ENCODE measurements at places on chromosomes 5 and 9.

DNA sequence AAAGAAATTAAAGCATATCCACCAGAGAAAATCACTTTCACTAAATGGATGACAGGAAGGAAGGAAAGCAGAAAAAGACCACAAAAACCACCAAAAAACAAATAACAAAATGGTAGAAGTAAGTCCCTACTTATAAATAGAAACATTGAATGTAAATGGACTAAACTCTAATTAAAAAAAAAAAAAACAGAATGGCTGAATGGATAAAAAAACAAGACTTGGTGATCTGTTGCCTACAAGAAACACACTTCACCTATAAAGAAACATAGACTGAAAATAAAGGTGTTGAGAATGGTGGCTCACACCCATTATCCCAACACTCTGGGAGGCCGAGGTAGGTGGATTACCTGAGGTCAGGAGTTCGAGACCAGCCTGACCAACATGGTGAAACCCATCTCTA lies 122.9 kb downstream of the HMHB1 start:
- no peak for DNase-seq

GRCh38 chr9:98750364-98751060 lies 41.8 kb upstream of the GABBR2 start:
- no peak for DNase-seq

- no peak for DNase-seq
Measured at GRCh38 chr5:136061630-136062365, 33.0 kb downstream of the TGFBI start.

DNA sequence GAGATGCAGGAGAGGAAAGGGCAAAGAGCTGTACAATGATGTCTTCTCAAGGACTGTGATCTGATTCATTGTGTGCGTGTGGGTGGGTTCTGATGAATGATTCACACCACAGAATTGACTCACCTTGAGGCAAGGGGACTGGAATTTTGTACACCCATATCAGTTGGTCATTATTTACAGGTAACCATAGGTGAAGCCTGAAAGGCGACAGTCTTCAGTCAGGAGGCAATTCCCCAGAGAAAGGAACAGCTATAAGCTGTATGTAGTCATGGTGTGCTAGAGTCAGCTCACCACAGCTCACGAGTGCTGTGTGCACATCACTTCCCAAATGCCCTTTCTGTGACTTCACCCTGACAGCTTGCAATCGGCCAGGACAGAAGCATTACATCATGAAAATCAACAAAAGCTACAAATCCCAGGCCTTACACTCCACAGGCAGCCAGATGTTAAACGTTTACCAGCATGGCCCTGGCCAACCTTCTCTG lies 87.6 kb upstream of the RPS23 start:
- no peak for DNase-seq

DNA sequence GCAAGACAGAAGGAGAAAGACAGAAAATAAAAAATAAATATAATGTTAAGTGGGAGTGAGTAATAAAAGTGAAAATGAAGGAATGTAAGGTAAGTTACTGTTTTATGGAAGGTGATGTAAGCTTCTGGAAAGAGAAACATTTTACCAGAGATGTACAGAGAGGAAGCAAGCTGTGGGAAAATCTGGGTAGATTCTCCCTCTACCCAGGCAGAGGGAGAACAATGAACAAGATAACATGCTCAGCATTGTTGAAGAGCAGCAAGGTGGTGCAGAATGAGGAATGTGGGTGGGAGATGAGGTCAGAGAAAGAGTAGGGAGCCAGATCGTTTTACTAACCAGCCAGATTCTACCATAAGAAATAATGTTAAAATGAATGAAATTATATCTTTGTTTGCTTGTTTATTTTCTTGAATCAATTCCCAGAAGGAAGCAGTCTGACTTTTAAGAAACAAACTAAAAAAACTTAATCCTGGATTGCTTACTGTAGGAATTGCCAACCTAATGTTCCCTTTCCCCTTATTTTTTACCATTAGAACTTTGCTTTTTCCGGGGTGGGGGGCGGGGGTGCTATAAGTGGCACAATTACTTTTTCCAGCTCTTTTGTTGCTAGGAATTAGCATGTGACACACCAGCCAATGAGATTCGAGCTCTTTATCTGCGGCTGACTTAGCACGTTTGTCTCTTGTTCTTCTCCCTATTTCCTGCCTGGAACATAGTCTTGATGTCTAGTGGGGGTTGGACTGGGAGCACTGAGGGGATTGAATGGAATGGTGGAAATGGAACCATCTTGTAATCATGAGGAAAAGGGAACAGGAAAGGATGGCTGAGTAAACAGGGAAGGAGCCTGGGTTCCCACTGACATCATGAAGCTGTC lies 356.7 kb downstream of the TMEM167A start:
- DNase-seq, result no peak

DNA sequence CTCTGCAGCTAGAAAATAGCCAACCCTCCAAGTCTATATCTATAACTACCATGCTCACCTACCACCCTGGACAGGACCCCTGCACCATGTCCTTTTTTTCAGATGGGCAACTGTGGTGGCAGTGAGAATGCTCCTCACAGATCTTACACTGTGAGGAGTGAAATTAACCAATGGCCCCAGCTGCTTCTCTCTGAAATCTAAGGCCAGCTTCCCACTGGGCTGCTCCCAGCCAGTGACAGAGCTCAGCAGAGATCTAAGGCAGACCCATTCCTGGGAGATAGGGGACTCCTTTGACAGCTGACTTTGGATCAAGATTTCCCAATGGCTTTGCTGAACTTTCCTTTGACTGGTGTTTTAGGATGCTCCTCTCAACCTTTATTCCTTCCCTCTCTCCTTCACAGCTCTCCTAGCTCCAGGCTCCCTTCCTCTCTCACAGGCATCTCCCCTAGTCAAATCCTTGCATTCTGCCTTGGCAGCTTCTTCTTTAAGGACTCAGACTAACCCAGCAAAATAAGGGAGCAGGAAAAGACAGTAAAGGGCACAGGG lies 1.6 kb upstream of the ARAP3 start:
- DNase-seq, result no peak

GRCh38 chr5:174910245-174910737 lies 185.9 kb downstream of the MSX2 start:
- DNase-seq, result peak; percentile 16

DNA sequence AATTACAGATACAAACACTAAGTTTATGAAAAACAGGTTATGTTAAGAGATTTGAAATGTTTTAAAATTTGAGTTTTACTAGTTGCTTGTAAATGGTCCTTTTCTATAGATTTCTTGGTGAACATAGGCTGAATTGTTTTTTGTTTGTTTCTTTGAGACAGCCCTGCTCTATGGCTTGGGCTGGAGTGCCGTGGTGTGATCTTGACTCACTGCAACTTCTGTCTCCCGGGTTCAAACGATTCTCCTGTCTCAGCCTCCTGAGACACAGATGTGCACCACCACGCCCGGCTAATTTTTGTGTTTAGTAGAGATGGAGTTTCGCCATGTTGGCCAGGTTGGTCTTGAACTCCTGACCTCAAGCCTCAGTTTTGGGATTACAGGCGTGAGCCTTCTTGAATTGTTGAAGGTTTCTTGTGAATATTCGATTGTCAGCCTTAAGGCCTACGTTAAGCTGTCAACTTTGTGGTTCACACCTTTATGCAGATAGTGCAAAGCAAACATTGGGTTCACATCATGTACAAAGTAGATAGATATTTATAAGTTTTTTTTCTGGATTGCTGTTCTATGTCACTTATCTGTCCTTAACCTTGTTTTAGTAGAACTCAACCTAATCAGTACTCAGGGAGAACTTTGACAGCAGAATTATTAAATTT lies 26.2 kb downstream of the UHRF2 start:
- no peak for DNase-seq

DNA sequence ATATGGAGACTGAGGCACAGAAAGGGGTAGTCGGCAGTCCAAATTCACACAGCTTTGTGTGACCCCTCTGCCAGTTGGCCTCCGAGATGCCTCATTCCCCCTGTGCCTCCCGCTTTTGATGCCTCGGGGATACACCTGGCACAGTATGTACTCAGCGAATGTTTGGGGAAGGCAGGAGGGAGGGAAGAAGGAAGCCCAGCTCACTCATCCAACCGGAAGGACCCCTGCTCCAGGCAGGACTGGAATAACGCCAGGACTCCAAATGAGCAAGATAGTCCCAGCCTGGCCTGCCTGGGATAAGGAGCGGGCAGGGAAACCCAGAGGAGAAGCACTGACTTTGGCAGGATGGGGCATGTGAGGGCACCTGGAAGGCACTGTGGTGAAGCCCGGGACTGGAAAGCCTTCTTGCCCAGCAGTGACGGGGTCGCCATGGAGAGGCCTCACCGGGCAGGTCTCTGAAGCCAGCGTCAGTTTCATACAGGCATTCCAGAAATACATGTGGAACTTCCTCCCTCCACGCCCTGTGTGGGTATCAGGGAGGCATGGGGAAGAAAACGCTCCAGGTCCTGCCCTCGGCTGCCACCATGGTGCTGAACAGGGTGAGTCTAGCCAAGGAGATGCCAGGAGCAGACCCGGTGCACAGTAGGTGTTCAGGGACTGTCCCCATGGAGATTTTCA lies 20.3 kb downstream of the LMX1B start:
- DNase-seq, result no peak

GRCh38 chr9:93154293-93154903 lies 20.3 kb upstream of the NINJ1 start:
- DNase-seq, result peak; percentile 1

DNA sequence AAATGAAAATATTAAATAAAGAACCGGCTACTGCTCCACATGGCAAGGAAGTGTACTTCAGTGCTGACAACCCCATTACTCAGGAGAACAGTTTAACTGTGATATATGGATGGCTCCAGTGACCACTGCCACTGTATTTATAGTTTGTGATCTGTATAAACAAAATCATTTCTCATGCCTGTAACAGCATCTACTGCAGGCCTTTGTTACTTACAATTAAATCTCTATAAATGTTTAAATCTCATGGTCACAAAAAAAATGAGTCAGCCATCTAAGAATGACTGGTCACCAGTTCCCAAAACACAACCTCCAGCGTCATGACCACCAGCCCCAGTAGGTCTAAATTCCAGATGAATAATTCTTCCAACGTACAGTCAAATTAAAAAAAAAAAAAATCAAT lies 24.6 kb downstream of the SERINC5 start:
- no peak for DNase-seq

GRCh38 chr9:123678038-123678877 lies 251.7 kb downstream of the DENND1A start:
- no peak for DNase-seq

GRCh38 chr9:38683336-38683735 lies 36.6 kb downstream of the FAM240B start:
- no peak for DNase-seq

DNA sequence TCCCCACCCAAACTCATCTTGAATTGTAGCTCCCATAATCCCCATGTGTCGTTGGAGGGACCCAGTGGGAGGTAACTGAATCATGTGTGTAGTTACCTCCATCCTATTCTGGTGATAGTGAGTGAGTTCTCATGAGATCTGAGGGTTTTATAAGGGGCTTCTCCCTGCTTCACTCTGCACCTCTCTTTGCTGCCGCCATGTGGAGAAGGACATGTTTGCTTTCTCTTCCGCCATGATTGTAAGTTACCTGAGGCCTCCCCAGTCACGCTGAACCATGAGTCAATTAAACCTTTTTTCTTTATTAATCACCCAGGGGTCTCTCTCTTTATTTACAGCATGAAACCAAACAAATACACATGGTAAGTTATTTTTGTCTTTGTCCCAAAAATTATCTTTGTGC lies 726.1 kb downstream of the CDH18 start:
- no peak for DNase-seq

GRCh38 chr9:131833906-131834305 lies 94.0 kb upstream of the RAPGEF1 start:
- no peak for DNase-seq

GRCh38 chr5:166507810-166508425 lies 1783.5 kb upstream of the WWC1 start:
- no peak for DNase-seq

- no peak for DNase-seq
Measured at GRCh38 chr5:112125903-112126302, 293.2 kb downstream of the EPB41L4A start.

DNA sequence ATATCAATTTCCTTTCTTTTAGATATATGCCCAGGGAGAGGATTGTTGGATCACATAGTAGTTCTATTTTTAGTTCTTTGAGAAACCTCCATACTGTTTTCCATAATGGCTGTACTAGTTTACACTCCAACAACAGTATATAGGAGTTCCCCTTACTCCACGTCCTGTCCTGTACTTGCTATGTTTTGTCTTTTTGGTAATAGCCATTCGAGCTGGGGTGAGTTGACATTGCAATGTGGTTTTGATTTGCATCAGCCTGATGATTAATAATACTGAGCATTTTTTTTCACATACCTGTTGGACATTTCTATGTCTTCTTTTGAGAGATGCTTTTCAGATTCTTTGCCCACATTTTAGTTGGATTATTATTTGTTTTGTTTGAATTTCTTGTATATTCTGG lies 445.9 kb downstream of the NTRK2 start:
- no peak for DNase-seq

Data from NCI-H2227 treated with DMSO at 0.1 percent for 48 hours (cell line).